ENCODE measurements at places on chromosomes 6 and 20. TPM values are rescaled to one million over a fixed set of nuclear protein-coding genes. Genes with fewer than 3 reads are reported as not detected.

- DNase-seq = peak; percentile 66
Observed at GRCh38 chr6:95203153-95203754, 374.1 kb upstream of the MANEA start.

DNA sequence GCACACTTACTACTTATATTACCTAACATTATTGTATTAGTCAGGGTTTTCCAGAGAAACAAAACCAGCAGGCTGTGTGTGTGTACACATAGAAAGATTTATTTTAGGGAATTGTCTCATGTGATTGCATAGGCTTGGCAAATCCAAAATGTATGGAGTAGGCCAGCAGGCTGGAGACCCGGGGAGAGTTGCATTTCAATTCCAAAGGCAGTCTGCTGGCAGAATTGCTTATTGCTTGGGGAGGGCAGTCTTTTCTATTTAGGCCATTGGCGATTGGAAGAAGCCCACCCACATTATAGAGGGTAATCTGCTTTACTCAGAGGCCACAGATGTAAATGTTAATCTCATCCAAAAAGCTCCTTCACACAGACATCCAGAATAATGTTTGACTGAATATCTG lies 157.0 kb downstream of the ADGRG6 start:
- DNase-seq = no peak

- DNase-seq = peak; percentile 53
Observed at GRCh38 chr20:21026951-21027350, 79.2 kb downstream of the LINC00237 start.

- no peak for DNase-seq
Observed at GRCh38 chr20:361561-361960, 14.7 kb downstream of the NRSN2 start.

DEFB127 gene
- not detected for total RNA-seq
